ENCODE measurements at places on chromosomes 3 and 15.

- DNase-seq, result no peak
These were observed 1016.9 kb upstream of the ALCAM start for GRCh38 chr3:104349836-104350235.

DNA sequence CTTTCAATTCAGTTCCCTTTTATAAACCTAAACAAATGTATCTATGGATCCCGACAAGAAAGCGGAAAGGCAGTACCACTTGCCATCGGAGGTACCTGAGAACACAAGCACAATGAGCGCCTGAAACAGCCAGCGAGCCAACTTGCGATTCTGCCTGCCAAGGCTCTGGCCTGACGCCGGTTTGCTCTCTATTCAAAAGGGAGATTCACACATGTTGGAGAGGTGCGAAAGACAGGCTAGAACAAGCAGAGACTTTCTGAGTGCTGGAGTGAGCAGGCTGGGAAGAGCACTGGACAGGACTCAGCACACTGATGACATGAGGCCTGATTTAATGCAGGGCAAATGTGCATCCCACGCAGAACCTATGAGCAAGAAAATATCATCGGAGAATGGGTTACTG, 17.7 kb upstream of the PRR23E start:
- DNase-seq, result no peak

- no peak for DNase-seq
These were observed 81.9 kb downstream of the CCK start for GRCh38 chr3:42183991-42184632.

DNA sequence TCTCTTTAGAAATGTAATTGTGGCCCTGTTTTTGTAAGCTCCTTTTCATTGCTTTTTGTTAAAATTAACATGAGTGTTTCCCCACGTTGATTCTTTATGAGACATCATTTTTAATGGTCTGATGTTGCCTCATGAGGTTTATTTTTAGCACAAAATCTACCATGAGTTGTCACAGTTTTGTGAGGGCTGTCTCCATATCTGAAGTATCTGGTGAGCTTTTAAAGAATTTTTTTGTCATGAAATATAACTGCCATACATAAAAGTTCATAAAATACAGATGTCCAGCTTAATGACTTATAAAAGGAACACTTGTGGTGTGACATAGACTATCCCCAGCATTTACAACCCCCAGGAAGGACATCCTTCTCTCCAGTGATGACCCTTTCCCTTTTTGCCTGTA, 34.3 kb upstream of the CEMIP start:
- DNase-seq, result no peak

GRCh38 chr3:183634707-183635106, 716 bp upstream of the KLHL24 start:
- DNase-seq, result no peak

- DNase-seq, result no peak
These were observed 118.9 kb downstream of the DPH6 start for GRCh38 chr15:35427091-35427490.

GRCh38 chr3:72120806-72121778, 336.1 kb upstream of the PROK2 start:
- DNase-seq, result no peak

DNA sequence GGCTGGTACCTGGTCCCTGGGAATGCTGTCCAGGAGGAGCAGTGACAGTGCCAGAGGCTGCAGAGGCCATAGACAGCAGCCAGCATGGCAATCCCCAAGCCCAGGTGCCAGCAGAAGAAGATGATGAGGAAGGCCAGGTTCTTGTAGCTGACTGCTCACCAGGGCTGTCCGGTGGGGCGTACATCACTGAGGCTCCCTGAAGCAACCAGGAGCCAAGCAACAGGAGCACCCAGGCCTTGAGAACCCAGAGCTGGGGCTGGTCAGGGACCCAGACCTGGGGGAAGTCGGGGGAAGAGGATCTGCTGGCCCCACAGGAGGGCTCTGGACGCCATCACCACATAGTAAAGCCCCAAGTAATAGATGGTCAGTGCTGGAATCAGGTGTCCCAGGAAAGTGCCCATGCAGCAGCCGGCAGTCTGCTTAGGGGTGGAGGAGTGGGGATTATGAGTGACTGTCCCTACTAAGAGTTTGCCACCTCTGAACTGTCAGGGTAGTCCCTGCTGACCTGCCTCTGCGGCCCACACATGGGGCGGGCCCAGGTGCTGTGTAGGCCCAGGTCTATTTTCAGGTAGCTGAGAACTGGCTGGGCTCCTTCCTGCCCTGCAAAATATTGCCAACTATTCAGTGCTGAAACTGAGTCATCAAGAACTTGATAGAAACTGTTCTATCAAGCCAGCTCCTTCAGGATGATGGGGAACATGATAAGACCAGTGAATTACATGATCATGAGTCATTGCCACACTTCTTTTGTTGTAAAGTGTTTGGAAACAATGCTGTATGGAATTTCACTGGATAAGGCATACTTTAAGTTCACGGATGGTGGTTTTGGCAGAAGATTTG, 68.7 kb downstream of the CHRD start:
- DNase-seq, result no peak

GRCh38 chr3:42803414-42804105, 730 bp downstream of the HIGD1A start:
- no peak for DNase-seq

GRCh38 chr3:190495796-190496195, 18.1 kb upstream of the IL1RAP start:
- DNase-seq, result peak; percentile 8

DNA sequence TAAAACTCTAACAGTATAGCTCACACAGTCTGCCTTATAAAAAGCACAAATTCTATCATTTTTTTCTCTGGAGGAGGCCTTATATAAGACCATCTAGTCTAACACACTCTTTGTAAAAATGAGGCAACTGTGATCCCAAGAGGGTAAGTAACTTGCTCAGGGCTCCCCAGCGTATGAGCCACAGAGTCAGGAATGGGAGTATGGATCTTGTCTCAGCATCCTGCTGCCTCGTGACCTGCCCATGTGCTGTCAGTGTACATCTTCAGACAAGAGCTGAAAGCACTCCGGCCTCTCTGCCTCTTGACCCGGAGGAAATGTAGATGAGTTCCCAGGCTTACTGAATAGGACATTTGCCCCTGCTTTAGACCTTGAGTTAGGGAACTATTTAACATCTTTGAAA, 28.4 kb upstream of the MEF2A start:
- no peak for DNase-seq

DNA sequence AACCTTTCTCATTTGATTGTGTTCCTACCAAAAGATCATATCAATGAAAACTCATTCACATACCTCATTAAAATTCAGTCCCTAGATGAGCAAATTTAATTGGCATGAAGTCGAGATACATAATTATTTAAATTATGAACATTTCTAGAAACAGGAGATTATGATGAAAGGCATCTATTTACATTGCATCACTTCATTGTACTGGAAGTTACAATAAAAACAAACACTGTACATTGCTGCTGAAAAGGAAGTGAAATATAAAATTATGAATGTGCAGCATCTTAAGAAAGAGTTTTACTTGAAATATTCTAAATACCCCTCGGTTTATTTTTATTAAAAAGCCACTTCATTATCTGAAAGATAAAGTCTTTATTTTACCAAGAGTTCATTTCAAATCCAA, 163.4 kb upstream of the ZNF385D start:
- DNase-seq, result no peak

- DNase-seq, result no peak
These were observed 267.2 kb downstream of the MFSD1 start for GRCh38 chr3:159069091-159069490.

GRCh38 chr3:51642462-51642861, 28.6 kb upstream of the TEX264 start:
- DNase-seq, result no peak

DNA sequence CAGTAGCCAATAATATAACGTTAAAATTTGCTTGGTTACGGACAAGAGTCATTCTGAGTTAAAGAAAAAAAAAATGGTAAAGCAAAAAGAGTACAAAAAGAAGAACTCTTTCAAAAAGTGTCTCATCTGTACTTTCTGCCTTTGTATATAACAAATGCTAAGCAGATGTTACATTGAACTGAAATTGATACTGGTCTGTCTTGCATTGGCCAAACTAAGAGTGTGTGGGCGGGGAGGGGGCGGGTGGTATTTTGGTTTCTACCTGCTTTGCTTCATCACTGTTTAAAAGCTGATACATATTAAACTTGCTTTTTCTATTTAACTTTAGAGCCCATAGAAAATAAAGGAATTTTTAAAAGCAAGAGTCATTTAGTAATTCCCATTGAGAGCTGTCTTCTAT, 215.0 kb upstream of the THBS1 start:
- DNase-seq, result no peak

GRCh38 chr3:23726811-23727548, 78.8 kb upstream of the UBE2E1 start:
- DNase-seq, result no peak

GRCh38 chr15:85462029-85462428, 81.6 kb downstream of the AKAP13 start:
- no peak for DNase-seq

GRCh38 chr15:99995543-99995942, 262.3 kb upstream of the LYSMD4 start:
- no peak for DNase-seq

DNA sequence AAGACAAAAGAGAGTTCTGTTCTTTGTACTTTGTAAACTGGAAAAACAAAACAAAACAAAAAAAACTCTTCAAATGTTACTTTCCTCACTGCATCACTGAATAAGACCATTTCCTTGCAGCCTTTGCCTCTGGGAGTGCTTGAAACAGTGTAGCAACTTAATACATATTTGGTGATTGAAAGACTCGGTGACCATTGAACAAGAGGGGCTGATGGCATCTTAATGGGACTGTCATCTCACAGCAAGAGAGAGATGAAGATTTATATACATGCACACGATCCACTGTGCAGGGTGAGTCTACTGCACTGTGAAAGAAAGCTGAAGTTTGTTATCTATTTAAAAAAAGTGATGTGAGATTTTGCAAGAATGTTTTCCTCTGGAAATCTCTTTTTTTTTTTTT, 111.9 kb upstream of the KLHL25 start:
- no peak for DNase-seq

DNA sequence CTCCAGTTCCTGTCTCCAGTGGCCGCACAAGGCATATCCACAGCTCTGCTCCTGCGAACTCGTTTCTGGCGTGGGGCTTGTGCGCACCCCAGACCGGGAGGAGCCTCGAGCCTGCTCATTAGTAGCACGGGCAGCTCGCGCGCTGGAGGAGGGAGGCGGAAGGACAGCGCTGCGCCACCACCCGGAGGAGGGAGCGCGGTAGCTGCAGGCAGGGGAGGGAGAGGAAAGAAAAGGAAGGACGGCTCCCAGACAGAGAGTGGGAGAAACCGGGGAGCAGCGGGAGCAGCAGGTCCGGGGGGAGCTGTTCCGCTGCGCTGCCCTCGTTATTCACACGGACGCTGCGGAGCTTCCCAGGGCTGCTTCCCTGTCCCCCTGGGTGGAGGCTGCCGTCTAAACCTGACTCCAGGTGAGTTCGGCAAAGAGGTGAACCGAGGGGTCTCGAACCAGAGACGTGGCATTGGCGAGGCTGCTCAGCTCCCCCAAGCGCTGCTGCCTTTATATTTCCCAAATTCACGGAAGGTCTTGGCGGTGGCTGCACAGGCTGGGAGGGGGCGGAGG, 121.3 kb upstream of the ZNF717 start:
- no peak for DNase-seq

DNA sequence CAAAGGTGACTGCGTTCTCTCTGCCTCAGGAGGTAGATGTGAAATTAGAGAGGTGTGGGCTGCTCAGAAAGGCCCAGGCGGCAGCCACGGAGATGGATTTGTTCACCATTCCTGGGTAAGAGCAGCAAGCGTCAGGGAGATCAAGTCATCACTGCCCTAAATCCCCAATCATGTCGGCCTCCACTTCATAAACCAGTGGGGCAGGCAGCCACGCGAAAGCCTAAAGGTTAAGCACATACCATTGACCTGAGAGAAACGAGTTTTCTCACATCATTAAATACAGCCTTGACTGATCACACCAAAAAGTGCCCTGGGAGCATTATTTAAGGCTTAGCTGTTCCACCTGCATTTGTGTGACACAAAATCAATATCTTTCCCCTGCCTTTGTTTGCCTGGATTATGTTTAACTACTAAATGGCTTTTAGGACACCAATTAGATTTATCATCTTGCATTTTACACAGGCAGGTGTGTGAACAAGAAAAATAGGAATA, 50.7 kb upstream of the FOXB1 start:
- DNase-seq, result no peak

GRCh38 chr15:97909291-97909891, 51.1 kb upstream of the ARRDC4 start:
- DNase-seq, result peak; percentile 55

- no peak for DNase-seq
These were observed 1.2 kb upstream of the BAHD1 start for GRCh38 chr15:40439461-40439959.

- peak; percentile 25 for DNase-seq
These were observed 587 bp downstream of the NPHP3 start for GRCh38 chr3:132721479-132722164.

DNA sequence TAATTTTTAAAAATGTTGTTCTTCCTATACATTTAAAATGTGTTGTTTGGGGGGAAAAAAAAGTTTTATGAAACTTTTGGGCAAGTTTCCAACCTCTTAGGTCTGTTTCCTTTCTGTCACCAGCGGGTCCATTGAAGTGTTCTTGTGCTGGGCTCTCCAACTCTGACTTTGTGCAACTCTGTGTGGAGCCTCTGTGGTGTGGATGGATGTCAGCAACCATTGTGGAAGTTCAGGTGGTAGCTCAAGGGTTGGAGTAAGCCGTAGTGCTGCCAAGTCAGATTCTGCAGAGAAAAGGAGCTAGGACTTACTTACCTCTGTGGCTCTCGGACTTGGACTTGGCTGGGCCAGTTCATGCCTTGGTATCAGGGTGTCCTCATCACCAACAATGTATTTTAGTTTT, 22.4 kb downstream of the ARID3B start:
- DNase-seq, result no peak

- DNase-seq, result peak; percentile 10
These were observed 64.0 kb upstream of the CPOX start for GRCh38 chr3:98657457-98657856.

DNA sequence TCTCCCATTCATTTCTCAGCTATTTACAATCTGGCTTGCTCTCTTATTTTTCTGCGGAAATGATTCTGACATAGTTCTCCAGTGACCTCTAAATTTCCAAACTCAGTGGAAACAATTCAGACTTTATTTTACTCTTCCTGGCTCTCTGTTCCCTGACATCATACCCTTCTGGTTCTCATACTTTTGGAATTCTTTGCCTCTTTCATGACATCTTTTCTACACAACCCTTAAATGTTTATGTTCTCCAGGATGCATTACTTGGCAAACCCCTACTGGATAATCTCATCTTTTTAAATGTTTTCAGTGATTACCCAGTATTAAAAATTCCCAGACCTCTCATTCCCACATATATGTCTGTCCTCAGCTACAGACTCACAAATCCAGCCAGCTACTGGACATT, 23.9 kb upstream of the PLSCR4 start:
- DNase-seq, result no peak

- DNase-seq, result no peak
These were observed 1325.8 kb upstream of the ALCAM start for GRCh38 chr3:104040896-104041295.

Measured in activated CD4-positive, alpha-beta T cell treated with anti-CD3 and anti-CD28 coated beads for 4 hours (primary cell).